ENCODE measurements at places on chromosomes 2 and 18.

DNA sequence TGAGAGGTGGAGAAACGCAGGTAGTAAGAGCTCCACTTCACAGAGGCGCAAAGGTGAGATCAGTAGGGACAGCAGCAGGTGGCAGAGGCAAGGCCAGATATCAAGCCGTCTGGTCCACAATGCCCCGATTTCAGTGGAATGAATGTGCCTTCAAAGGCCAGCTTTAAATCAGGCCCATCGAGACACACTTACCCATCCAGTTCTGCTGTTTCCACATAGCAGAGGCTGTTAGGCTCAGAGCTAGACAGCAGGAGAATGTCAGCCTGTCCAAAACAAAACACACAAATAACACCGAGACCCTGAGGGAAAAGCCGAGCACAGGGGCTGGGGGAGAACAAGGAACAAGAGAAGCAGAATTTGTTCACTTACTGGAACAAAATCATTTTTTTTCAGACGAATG is 75.8 kb upstream of the NARS1 start:
- no peak for DNase-seq

DNA sequence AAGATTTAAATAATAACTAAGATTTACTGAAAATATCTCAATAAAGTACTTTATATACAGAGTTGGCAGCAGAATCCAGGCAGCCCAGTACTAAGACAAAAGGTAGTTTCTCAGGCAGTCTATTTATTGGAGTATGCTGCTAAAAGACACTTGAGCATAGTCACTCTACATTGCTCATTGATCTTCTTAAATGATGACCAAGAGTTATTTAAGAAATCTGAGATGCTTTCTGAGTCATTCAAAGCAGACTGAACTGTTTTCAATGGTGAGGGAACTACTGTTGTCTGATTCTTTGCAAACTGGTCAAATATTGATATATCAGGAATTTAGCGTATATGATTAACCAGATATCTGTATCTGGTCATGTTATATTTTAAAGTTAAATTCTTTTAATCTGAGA is 133.6 kb downstream of the PHLPP1 start:
- no peak for DNase-seq

DNA sequence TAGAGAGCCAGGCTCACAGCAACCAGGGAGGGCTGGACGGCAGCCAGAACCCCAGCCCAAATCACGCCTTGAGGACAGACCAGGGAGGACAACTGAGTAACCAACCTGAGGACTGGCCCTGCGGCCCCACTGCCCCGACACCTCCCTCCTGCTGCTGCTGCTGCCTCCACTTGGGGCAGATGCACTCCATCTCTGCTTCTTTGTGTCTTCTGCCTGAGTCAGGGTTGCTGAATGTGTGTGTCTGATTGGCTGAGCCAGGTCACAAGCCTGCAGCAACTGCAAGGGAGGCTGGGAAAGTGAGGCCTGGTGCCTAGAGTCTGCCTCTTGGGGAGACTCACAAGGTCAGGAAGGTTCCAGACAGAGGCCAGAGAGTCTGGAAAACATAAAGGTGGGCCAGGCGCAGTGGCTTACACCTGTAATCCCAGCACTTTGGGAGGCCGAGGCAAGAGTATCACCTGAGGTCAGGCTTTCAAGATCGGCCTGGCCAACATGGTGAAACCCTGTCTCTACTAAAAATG is 83.4 kb downstream of the ZFP36L2 start:
- DNase-seq, result no peak

- no peak for DNase-seq
These were observed 38.7 kb downstream of the SDC1 start for GRCh38 chr2:20186078-20186854.
